Uterus (tissue), 4 donors: ENCODE measurements at places on chromosomes 16 and 17. TPM values are rescaled to one million over a fixed set of nuclear protein-coding genes. Genes with fewer than 3 reads are reported as not detected.
A peak's percentile ranks its signal among the peaks of the same experiment; 100 is the strongest.

The SPNS2 gene
- total RNA-seq: 3.8 TPM

The SDR42E1 gene
- total RNA-seq: 5.1 TPM

The DPEP3 gene
- not detected for total RNA-seq

DNA sequence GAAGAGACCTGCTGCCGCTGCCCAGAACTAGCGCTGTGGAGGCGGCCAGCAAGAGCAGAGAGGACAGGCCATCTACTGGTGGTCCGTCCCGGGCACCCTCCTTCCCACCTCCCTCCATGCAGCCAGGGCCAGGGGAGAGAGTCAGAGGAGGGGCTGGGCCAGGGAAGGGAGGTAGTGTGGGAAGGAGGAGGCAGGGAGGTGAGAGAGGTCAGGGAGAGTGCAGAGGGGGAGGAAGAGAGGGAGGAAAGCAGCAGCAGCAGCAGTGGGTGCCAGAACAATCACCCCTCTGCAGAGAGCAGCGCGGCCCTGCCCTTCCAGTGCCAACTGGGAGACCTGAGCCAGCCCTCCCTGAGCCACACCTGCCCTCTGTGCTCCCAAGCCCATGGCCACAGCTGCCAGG lies 6.6 kb downstream of the C16orf95 start:
- H3K4me3 ChIP-seq: no peak overlapping the region
- DNase-seq: no peak
- no peak overlapping the region for H3K27ac ChIP-seq
- no peaks in the 10 kb centered on the region for H3K4me1 ChIP-seq

DNA sequence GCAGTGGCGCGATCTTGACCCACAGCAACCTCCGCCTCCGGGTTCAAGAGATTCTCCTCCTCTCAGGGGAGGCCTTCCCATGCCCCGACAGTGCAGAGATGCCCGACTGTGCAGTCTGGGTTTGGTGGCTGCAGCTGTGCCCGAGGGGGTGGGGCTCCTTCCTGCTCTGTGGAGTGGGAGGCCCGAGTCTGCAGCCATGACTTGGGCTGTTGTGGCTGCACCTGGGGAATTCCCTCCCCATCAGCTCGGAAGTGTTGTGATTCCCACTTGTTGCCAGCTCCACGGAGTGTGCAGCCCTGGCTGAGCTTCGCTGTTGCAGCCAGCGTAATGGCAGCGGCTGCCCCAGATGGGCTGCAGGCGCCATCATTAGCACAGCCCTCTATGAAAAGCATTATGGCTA lies 66.4 kb upstream of the SMIM36 start:
- H3K27ac ChIP-seq: peak overlapping the region; percentile 88
- no peak for DNase-seq
- no peaks in the 10 kb centered on the region for H3K36me3 ChIP-seq
- no peaks in the 10 kb centered on the region for H3K27me3 ChIP-seq

- no peak overlapping the region for H3K4me3 ChIP-seq
- peak; percentile 90 for DNase-seq
- H3K36me3 ChIP-seq: no peaks in the 10 kb centered on the region
- peak overlapping the region; percentile 51 for H3K27ac ChIP-seq
- H3K4me1 ChIP-seq: peaks cover 20% of the 10 kb centered on the region
- no peaks in the 10 kb centered on the region for H3K27me3 ChIP-seq
Measured at GRCh38 chr17:61251939-61252865, 147.4 kb upstream of the TBX2 start.

DNA sequence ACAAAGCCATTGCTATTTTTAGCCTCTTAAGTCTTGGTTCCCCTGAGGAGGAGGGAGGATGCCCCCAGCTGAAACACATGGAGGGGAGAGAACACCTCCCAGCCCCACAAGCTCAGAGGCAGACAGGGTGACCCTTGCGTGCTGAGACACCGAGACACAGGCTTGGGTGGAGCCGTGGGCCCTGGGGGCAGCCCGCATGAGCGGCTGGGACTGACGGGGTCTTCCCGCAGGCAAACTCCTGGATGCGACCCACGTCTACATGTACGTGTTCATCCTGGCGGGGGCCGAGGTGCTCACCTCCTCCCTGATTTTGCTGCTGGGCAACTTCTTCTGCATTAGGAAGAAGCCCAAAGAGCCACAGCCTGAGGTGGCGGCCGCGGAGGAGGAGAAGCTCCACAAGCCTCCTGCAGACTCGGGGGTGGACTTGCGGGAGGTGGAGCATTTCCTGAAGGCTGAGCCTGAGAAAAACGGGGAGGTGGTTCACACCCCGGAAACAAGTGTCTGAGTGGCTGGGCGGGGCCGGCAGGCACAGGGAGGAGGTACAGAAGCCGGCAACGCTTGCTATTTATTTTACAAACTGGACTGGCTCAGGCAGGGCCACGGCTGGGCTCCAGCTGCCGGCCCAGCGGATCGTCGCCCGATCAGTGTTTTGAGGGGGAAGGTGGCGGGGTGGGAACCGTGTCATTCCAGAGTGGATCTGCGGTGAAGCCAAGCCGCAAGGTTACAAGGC lies 9.8 kb downstream of the SLC16A3 start:
- peak; percentile 84 for DNase-seq
- peaks cover 11% of the 10 kb centered on the region for H3K4me1 ChIP-seq
- H3K4me3 ChIP-seq: peak overlapping the region; percentile 7
- no peaks in the 10 kb centered on the region for H3K27me3 ChIP-seq
- peak overlapping the region; percentile 86 for H3K27ac ChIP-seq

GRCh38 chr16:628321-629061 lies 2.3 kb upstream of the WFIKKN1 start:
- H3K4me3 ChIP-seq: no peak overlapping the region
- H3K27me3 ChIP-seq: no peaks in the 10 kb centered on the region
- no peaks in the 10 kb centered on the region for H3K36me3 ChIP-seq
- DNase-seq: peak; percentile 21

DNA sequence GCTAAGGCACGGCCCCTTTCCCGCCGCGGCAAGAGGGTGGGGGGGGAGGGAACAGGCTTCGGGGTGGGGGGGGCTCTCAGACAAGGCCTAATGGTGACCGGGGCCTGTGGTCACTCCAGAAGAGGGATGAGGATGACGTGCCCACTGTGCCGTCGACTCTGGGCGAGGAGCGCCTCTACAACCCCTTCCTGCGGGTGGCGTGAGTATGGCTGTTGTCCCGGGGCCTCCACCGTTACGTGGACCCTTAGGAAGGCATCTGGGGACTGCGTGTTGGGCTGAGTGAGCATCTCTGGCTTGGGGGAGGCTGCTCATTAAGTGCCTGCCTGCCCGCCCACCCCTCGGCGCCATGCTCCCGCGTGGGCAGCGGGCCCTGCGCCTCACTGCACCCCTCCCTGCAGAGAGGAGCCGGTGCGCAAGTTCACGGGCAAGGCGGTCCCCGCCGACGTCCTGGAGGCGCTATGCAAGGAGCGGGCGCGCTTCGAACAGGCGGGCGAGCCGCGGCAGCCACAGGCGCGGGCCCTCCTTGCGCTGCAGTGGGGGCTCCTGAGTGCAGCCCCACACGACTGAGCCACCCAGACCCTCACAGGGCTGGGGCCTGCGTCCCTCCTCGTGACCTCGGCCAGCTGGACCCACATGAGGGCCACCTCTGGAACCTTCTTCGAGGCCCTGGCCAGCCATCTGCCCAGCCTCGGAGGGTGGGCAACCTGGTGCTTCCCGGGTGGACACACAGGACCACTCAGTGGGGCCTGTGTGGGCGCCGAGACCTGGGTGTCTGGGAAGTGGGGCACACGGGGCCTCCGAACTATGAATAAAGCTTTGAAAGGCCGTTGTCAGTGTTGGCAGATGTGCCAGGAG lies 2.2 kb downstream of the HAGHL start:
- peaks cover 28% of the 10 kb centered on the region for H3K27me3 ChIP-seq
- no peak overlapping the region for H3K27ac ChIP-seq
- H3K4me1 ChIP-seq: peaks cover 18% of the 10 kb centered on the region
- no peak for DNase-seq
- no peak overlapping the region for H3K4me3 ChIP-seq
- H3K36me3 ChIP-seq: no peaks in the 10 kb centered on the region
